ENCODE measurements at places on chromosomes 1 and 21.

DNA sequence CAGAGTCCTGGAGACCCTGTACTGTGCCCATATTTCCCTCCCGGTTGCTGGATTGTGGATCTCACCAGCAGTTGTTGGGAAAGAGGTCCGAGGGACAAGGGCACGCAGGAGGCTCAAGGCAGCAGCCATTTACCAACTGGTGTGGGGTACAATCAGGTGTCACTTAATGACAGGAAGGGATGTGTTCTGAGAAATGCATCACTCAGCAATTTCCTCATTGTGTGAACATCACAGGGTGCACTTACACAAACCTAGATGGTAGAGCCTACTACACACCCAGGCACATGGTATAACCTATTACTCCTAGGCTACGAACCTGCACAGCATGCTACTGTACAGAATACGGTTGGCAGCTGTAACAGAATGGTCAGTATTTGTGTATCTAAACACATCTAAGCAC, 20.7 kb downstream of the SLC44A3 start:
- DNase-seq = no peak

GRCh38 chr21:25997788-25998611, 172.6 kb downstream of the APP start:
- DNase-seq = no peak

- DNase-seq = no peak
These were observed 80.5 kb upstream of the WARS2 start for GRCh38 chr1:119220991-119221390.

DNA sequence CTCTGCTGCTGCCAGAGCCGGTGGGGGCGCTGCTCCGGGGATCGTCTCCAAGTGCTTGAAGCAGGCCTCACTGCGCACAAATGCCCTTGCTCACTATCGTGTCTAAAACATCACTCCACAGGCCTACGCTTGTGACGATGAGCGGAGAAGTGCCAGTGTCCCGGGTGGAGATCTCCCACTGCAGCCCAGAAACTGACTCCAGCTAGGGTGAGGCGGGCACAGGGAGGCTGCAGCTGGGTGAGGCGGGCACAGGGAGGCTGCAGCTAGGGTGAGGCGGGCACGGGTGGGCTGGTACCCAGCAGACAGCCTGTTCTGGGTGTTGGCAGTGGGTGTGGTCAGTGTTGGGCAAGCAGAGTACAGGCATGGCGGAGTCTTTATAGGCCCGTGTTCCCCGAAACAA, 22.7 kb upstream of the PDXK start:
- no peak for DNase-seq

DNA sequence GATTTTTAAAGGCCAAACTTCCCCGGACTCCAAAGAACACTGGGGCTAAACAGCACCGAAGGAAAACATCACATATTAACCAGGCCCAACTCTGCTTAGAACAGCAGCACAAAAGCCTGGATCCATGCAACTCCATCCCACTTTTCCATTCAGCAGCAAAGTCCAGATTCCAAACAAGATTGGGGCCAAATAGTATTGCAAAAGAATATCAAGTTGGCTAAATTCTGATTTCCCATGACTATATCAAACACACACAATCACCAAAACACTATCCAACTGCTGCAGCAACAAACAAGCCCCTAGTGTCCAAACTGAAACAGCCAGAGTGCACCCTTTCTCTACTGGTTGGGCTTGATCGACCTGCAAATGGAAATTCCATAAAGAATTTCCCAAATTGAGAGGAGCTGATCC, 19.4 kb upstream of the TMEM125 start:
- DNase-seq = no peak

- no peak for DNase-seq
These were observed 792.0 kb downstream of the LTN1 start for GRCh38 chr21:28200726-28201125.

All from Right ventricle myocardium inferior (tissue), 1 donor.